ENCODE measurements at places on chromosomes 6 and 20.

DNA sequence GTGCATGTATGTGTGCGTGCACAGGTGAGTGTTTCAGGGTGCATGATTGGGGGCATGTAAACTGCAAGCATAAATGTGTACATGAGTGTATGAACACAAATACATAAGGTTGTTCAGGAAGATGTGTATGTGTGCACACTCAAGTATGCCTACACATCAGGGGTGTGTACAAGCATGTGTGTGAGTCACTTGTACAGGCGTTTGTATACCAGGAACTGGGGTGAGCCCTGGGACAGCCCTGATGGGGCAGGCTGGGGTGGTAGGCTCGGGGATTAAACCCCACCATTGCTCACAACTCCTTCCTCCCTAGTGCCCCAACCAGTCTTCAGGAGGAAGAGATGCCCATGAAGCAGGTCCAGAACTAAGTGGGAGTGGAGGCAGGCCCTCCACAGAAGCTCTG, 4.3 kb downstream of the CRIP3 start:
- no peak for DNase-seq

- DNase-seq: no peak
These were observed 728.4 kb upstream of the FLRT3 start for GRCh38 chr20:15065794-15066193.

- no peak for DNase-seq
These were observed 16.2 kb downstream of the DNAJC5 start for GRCh38 chr20:63911176-63911575.

GRCh38 chr6:109485266-109485935, 2.4 kb upstream of the ZBTB24 start:
- DNase-seq: no peak

DNA sequence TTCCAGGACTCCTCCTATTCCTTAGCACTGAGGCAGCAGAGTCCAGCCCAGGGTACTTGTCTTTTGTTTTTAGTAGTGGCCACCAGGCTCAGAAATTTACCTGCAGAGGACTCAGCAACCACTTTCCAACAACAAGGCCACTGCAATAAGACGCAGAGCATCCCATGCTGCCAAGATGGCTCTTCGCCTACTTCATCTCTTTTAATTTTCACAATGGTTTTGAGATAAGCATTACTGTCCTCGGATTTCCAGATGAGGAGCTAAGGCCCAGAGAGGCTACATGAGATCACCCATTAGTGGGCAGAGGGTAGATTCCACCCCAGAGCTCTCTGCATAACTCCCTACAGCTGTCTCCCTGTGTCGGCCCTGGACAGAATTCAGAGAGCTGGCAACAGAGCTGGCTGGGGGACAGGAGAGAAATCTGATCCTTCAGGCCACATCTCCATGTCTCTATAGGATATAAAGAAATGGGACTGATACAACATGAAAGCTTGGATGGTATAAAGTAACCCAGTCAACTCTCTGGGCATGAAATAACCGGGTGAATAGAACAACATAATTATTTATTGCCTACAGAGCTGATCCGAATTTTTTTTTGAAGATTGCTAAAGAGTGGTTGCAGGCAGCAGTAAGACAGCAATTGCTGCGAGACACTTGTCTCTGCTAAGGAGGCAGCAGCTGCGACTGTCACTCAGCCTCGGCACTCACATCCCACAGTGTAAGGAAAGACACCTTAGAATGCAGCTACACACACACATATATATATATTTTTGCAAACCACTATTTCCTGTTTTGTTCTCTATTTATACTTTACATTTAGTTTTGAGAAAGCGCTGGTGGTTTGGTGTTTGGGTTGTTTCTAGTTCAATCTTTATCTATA, 37.2 kb downstream of the SCML4 start:
- no peak for DNase-seq

Measured in endothelial cell (in vitro differentiated cells).